Anterior cingulate cortex (tissue), 58 donors: ENCODE measurements at places on chromosomes 12 and 14.

GRCh38 chr12:28851781-28852180 is 297.3 kb upstream of the FAR2 start:
- DNase-seq: no peak

DNA sequence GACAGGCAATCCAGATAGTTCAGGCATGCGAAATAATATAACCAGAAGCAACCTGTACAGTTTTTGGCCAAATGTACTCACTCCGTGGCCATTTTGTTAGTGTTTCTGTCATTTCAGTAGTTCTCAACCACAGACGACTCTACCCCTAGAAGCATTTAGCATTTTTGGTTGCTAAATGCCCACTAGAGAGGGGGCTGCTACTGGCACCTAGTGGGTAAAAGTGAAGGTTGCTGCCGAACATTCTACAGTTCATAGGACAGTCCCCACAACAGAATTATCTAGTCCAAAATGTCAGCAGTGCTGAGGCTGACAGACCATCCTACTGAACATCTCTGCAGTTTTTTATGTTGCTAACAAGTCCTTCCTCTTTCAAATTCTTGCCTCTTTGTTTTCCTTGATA is 107.4 kb downstream of the TSHR start:
- no peak for DNase-seq

GRCh38 chr14:36588119-36588518 is 5.7 kb upstream of the NKX2-8 start:
- DNase-seq: no peak

- no peak for DNase-seq
Measured at GRCh38 chr12:2154050-2154449, 101.3 kb downstream of the CACNA1C start.

DNA sequence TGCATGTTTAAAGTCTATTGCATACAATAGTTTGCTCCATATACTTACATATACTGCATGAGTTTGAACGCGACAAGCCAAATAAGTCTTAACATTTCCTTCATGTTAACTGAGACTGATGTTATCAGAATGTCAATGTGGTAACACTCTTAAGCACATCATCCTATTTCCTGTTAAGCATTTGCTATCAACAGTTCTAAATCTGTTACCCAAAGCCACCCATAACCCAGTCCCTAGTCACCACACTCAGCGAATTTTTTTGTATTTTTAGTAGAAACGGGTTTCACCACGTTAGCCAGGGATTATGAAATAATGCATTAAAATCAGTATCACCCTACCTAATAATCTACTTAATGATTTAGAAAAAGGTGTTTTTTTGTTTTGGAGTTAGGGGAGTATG is 39.4 kb downstream of the HNRNPC start:
- no peak for DNase-seq

DNA sequence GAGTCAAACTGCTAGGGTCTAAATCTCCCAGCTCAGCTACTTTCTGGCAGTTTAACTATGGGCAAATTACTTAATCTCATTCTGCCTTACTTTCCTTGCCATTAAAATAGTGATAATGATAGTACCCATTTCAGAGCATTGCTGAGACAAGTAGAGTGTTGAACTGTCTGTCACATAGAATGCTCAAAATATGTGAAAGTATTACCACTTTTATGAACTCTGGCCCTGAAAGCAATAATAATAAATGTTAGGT is 19.9 kb downstream of the SRGAP1 start:
- no peak for DNase-seq

DNA sequence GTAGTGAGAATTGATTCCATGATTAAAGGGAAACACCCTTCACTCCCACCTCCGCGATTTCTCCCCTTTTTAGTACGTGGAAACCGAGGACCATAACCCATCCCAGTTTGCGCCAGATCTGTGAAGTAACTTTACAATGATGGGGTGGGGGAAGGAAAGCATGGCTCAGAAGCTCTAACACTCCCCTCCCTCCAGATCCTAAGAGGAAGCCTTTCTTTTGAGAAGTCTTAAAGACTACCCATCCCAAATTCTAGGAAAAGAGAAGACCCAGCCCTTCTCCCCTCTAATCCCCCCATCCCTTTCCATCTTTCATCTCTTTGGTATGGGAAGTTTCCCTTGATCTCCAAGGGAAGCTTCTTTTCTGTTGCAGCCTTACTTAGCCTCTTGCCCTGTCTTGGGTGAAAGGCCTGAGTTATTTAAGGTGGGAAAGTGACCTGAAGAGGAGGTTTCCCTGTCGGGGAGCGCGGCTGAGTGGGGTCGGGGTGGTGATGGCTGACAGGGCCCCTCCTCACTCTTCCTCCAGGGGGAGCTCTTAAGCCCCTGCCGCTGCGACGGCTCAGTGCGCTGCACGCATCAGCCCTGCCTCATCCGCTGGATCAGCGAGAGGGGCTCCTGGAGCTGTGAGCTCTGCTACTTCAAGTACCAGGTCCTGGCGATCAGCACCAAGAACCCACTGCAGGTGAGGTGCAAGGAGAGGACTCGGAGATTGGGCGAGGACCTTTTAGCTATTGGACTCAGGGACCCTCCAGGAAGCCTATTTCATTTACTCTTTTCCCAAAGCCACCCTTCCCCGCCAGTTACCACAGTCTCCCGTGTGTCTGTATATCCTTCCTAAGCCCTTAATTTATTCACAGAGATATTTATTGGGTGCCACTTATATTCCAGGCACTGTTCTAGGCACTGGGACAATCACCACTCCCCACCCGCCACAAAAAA is 1.8 kb downstream of the MARCHF9 start:
- DNase-seq: no peak

- DNase-seq: no peak
Measured at GRCh38 chr12:32907898-32908476, 11.4 kb upstream of the PKP2 start.

DNA sequence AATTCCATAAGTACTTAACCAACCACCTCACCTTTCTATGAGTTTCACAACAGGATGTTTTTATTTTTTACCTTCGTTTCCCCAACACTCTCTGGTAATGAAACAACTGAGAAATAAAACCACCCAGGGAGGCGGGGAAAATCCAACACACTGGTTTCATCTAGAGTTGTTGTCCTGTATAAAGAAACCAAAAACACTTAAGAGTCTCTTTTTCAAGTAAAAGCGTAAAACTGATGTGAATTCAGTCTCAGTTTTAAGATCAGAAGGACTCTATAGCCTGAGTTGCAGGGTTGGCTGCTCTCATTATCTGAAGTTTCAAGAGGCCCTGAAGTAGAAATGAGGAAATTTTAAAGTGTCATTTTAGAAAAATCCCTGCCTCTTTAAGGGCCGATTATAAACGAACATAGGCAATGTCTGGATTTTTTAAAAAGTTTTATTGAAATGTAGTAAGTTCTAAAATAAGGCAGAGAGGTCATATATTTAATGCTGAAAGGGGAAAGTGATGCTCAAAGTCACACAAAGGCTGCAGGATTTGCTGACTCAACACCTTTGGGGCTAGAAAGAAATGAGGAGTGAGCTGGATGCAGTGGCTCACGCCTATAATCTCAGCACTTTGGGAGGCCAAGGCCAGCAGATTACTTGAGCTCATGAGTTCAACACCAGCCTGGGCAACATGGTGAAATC is 27.2 kb downstream of the HIGD1C start:
- no peak for DNase-seq

GRCh38 chr14:99268810-99269707 is 2.9 kb downstream of the BCL11B start:
- no peak for DNase-seq

DNA sequence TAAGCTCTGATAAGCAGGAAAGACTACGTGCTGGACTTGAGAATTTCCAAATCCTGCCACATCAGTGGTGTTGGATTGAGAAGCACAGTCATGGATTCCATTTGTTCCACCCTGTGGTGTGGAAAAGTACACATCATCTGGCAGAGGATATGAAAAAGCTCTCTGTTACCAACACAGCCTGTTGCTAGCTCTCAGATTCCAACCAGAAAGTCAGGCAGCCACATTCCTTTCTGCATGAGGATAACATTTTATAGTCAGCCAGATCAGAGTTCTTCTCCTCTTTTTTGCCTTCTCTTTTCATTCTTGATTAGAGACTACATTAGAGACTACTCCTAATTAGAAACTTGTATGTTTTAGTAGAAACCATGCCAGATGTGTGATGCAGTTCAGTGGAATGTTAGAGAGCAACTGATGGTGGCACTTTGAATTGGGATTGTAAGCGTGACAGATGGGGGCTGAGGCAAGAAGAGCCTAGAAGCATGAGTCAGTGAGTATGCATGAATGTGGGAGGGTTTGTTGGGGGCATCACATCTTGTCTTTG is 61.2 kb upstream of the STXBP6 start:
- no peak for DNase-seq

DNA sequence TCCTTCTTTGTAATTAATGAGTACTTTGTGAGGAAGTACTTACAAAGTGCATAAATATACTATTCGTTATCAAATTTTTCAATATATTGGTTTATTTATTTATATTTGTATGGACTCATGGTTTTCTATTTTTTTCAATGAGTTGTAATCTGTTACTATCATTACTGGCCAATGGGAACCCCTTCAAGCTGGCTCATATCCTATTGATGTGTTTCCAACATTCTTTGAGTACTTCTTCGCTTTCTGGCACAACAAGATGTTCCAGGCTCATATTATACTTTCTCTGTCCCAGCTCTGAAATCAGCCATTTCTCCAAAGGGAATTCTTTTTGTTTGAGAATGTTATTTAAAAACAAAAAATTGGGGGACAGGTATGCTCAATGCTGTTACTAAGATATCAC is 17.5 kb downstream of the YBX3 start:
- DNase-seq: no peak

GRCh38 chr12:7099290-7099996 is 7.2 kb upstream of the C1R start:
- no peak for DNase-seq

DNA sequence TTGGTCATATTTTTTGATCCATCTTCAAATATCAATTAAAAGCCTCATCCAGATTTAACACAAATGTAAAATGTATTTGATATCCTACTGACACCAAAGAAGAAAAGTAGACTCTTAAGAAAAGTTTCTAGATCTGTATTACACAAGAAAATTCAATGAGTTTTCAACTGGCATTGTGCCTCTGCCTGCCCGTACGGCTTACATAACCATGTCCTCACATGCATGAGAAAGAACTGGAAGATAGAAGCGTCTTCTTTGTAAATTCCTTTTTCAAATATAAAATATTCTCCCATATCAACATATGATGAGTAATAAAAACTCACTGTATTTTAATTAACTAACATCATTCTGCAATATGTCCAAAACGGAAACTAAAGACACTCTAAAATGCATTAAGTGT is 7.2 kb downstream of the ANKS1B start:
- DNase-seq: no peak
